Myocyte (in vitro differentiated cells): ENCODE measurements at places on chromosomes 16 and 17. TPM values are rescaled to one million over a fixed set of nuclear protein-coding genes. Genes with fewer than 3 reads are reported as not detected.

TMIGD1 gene
- not detected in 2 replicates for total RNA-seq

PLEKHG4 gene
- 0.32 and 0.42 TPM in 2 replicates for total RNA-seq

DNA sequence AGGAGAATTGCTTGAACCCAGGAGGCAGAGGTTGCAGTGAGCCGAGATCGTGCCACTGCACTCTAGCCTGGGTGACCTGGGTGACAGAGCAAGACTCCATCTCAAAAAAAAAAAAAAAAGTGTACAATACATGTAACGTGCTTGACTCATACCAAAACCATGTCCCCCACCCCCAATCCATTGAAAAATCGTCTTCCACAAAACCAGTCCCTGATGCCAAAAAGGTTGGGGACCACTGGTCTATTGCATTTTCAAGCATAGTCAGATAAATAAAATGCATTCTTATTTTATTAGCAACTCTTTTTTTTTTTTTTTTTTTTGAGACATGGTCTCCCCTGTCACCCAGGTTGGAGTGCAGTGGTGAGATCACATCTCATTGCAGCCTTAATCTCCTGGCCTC is 52.1 kb downstream of the COPRS start:
- DNase-seq, result no peak

LPO gene
- not detected in 2 replicates for total RNA-seq

NUPR1 gene
- total RNA-seq, result 5.9 and 16.0 TPM in 2 replicates

DNA sequence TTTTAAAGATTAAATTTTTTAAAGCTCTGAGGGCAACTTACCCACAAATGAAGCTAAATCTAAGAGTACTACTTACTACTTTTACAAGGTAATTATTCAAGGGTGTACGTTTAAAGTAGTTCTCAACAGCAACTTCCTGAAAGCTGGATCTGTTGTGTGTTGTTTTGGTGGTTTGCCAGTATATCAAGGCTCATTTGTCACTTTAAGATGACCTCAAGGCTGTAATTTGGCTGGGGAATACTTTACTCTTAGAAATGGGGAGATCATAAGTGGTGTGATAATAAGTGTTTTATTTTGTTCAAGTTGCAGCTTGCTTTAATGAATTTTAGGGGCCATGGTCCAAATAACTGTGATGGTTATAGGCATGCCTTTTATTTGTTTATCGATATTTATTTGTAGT is 30.4 kb downstream of the AP2B1 start:
- DNase-seq, result peak; percentile 18
